Urinary bladder (tissue), 4 donors: ENCODE measurements at places on chromosomes 1 and 21. TPM values are rescaled to one million over a fixed set of nuclear protein-coding genes. Genes with fewer than 3 reads are reported as not detected.

Gene CYP4X1
- 7.0 TPM for total RNA-seq

GRCh38 chr21:42850866-42851391 is 28.4 kb downstream of the WDR4 start:
- DNase-seq: no peak

Gene PTAFR
- 3.0 TPM for total RNA-seq

Gene MAD2L2
- 20.5 TPM for total RNA-seq

Gene HUNK
- 7.3 TPM for total RNA-seq

Gene ZNF644
- total RNA-seq: 168 TPM

DNA sequence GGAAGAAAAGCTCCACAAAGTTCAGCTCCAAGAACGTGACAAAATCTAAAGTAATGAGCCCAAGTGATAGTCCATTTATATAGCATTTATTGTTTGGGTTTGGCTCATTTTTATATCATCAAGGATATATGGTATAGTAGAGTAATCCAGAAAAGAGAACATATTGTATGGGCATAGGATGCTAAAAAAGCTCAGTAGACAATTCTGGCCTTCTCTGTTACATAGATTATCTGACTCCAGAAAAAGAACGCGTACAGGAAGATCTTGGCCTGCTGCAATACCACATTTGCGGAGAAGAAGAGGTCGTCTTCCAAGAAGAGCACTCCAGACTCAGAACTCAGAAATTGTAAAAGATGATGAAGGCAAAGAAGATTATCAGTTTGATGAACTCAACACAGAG is 43.8 kb downstream of the TMED5 start:
- DNase-seq: no peak

DNA sequence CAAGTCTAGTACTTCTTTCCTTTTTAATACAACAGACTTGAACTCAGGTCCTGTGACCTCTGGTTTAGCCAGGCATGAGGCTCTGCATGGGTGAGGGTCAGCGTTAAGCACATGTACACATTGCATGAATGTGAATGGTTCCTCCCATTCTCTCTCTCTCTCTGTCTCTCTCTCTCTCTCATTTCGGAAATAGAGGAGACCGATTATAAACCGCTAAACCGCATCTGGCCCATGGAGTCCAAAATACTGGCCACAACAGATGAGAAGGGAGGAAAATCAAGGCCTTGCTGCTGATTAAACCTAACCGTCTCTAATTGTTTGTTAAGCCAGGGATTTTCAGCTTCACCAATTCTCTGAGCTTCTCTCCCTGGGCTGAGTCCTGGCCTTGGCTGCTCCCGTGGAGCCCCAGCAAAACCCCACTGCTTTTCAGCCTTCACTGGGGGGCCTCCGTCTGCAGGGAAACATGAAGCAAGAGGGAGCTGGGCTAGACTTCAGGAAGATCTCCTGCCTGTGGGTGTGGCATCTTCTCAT is 6.6 kb downstream of the RSPO1 start:
- DNase-seq: no peak

Gene FNDC7
- not detected for total RNA-seq

- no peak for DNase-seq
Observed at GRCh38 chr21:25385911-25386474, 221.3 kb downstream of the MRPL39 start.

GRCh38 chr21:26105819-26106218 is 64.8 kb downstream of the APP start:
- DNase-seq: no peak

GRCh38 chr1:98201666-98202081 is 280.8 kb upstream of the DPYD start:
- no peak for DNase-seq
